ENCODE measurements at places on chromosomes 12 and 14. TPM values are rescaled to one million over a fixed set of nuclear protein-coding genes. Genes with fewer than 3 reads are reported as not detected.
A peak's percentile ranks its signal among the peaks of the same experiment; 100 is the strongest.

GRCh38 chr12:42091769-42092168 is 52.9 kb downstream of the GXYLT1 start:
- peak overlapping the region; percentile 63 for H3K4me3 ChIP-seq
- no peak overlapping the region for H3K27ac ChIP-seq
- no peaks in the 10 kb centered on the region for H3K27me3 ChIP-seq
- DNase-seq = no peak
- peaks cover 16% of the 10 kb centered on the region for H3K4me1 ChIP-seq

DNA sequence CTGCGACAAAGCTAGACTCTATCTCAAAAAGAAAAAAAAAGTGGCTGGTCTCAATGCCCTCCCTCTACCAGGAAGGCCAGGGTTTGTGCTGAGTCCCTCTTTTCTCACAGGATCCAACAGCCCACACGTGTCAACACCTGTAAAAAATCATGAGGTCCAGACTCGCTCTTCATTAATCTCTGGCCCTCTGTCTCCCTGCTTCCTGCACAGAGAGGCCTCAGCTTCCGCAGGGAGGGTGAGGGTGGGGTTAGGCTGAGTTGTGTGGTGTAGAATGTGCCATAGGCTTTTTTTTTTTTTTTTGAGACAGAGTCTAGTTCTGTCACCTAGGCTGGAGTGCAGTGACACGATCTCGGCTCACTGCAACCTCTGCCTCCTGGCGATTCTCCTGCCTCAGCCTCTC is 6.1 kb downstream of the CFAP73 start:
- peak overlapping the region; percentile 20 for H3K4me3 ChIP-seq
- H3K27me3 ChIP-seq = peaks cover 46% of the 10 kb centered on the region
- H3K27ac ChIP-seq = no peak overlapping the region
- peaks cover 8% of the 10 kb centered on the region for H3K4me1 ChIP-seq
- peaks cover 19% of the 10 kb centered on the region for H3K36me3 ChIP-seq

DNA sequence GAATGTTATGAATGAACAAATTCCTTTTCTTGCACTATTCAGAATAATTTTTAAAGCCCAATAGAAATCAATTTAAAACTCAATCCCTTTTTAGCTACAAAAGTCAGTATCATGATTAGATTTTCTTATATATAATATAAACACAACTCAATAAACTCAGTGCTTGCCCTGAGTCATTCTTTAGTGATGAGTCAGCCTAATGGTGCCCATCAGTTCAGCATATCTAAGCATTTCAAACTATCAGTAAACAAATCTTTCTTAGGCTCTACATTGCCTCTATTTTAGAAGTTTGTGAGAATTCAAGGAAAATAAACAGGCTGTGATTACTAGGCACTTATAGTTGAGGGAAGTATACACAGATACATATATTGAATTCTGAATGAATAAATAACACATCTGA is 179.6 kb downstream of the NELL2 start:
- H3K4me1 ChIP-seq = no peaks in the 10 kb centered on the region
- H3K27me3 ChIP-seq = no peaks in the 10 kb centered on the region
- DNase-seq = no peak
- no peaks in the 10 kb centered on the region for H3K36me3 ChIP-seq

GRCh38 chr14:62030387-62030786 is 268.2 kb downstream of the SNAPC1 start:
- H3K27me3 ChIP-seq = no peaks in the 10 kb centered on the region
- H3K36me3 ChIP-seq = no peaks in the 10 kb centered on the region
- H3K4me3 ChIP-seq = no peak overlapping the region
- H3K4me1 ChIP-seq = no peaks in the 10 kb centered on the region

- H3K27ac ChIP-seq = peak overlapping the region; percentile 82
- peaks cover 3% of the 10 kb centered on the region for H3K4me1 ChIP-seq
- H3K4me3 ChIP-seq = peak overlapping the region; percentile 42
Measured at GRCh38 chr14:34257505-34257904, 204.5 kb downstream of the SPTSSA start.

GRCh38 chr12:43692064-43692463 is 66.5 kb downstream of the PUS7L start:
- H3K27ac ChIP-seq = peak overlapping the region; percentile 33
- H3K4me1 ChIP-seq = no peaks in the 10 kb centered on the region
- no peaks in the 10 kb centered on the region for H3K27me3 ChIP-seq

GRCh38 chr12:121300083-121300819 is 3.7 kb upstream of the CAMKK2 start:
- peak overlapping the region; percentile 16 for H3K27ac ChIP-seq
- DNase-seq = no peak
- peak overlapping the region; percentile 24 for H3K4me3 ChIP-seq

DNA sequence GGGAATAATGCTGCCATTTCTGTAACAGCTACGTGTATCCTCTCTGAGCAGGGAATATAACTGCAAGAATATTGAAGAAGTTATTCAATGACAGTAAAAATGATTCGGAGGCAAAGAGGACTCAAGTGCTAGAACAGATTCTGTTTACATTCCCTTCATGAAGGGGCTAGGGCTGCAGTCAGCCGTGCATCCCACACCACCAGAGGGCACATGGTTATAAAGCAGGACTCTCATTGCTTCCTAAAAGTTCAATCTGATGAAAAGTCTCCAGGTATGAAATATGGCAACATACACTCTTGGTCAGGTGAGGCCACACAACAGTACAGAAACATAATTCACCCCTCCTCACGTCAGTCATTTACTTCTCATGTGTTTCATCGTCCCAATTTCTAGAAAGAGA is 34.0 kb downstream of the TCHP start:
- H3K36me3 ChIP-seq = peaks cover 17% of the 10 kb centered on the region
- DNase-seq = no peak
- peaks cover 4% of the 10 kb centered on the region for H3K4me1 ChIP-seq
- no peak overlapping the region for H3K27ac ChIP-seq
- H3K27me3 ChIP-seq = no peaks in the 10 kb centered on the region

- H3K4me3 ChIP-seq = no peak overlapping the region
- peaks cover 15% of the 10 kb centered on the region for H3K27me3 ChIP-seq
- no peak overlapping the region for H3K27ac ChIP-seq
- DNase-seq = no peak
Measured at GRCh38 chr12:128644664-128645296, 179.0 kb downstream of the SLC15A4 start.

DNA sequence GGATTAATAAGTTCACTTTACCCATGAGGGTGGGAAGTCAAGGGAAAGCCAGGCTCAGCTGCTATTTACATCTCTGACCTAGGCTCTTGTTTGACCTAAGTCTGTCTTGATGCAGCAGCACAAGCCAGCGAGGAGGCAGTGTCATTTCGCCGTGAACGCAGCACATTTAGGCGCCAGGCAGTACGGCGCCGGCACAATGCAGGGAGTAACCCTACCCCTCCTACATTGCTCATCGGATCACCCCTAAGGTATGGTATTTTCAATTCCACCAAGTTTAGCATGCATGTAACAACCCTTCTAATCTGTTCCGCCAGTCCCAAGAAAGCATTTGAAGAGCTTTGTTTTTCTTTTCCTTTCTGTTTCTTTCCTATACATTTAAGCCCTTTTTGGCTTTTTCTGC is 81.2 kb downstream of the PCNX1 start:
- no peak for DNase-seq
- no peaks in the 10 kb centered on the region for H3K4me1 ChIP-seq
- H3K27ac ChIP-seq = no peak overlapping the region
- peaks cover 7% of the 10 kb centered on the region for H3K36me3 ChIP-seq
- H3K4me3 ChIP-seq = no peak overlapping the region

GRCh38 chr12:82942521-82942920 is 255.8 kb downstream of the TMTC2 start:
- peaks cover 3% of the 10 kb centered on the region for H3K27me3 ChIP-seq
- peaks cover 8% of the 10 kb centered on the region for H3K36me3 ChIP-seq
- no peak overlapping the region for H3K27ac ChIP-seq

DNA sequence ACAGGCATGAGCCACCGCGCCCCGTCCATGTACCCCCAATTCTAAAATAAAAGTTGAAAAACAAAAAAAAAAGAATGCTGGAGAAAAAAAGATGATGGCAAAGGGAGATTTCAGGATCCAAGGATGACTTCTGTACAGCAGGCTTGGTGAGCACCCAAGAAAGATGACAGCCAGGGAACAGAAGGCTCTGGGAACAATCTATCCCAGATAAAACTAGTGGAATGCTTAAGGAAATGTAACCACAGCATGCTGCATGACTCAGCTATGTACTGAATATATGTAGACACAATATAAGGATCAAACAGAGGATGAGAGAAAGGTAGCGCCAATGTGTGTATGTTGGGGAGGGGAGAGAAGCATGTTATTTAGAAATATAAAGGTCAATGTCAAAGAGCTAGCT is 123.7 kb upstream of the TMTC1 start:
- no peaks in the 10 kb centered on the region for H3K36me3 ChIP-seq
- H3K27ac ChIP-seq = no peak overlapping the region
- H3K27me3 ChIP-seq = peaks cover 2% of the 10 kb centered on the region
- DNase-seq = no peak
- H3K4me3 ChIP-seq = no peak overlapping the region

The FLRT2 gene
- 127 TPM for total RNA-seq

The ZFHX2 gene
- total RNA-seq = 5.6 TPM

The WDR20 gene
- total RNA-seq = 49.7 TPM

The SAMD15 gene
- 9.7 TPM for total RNA-seq

The KLRC3 gene
- total RNA-seq = not detected

The ACVRL1 gene
- 0.46 TPM for total RNA-seq

The AMN gene
- total RNA-seq = 18.3 TPM
